ENCODE measurements at places on chromosomes 2 and 18.
A peak's percentile ranks its signal among the peaks of the same experiment; 100 is the strongest.

DNA sequence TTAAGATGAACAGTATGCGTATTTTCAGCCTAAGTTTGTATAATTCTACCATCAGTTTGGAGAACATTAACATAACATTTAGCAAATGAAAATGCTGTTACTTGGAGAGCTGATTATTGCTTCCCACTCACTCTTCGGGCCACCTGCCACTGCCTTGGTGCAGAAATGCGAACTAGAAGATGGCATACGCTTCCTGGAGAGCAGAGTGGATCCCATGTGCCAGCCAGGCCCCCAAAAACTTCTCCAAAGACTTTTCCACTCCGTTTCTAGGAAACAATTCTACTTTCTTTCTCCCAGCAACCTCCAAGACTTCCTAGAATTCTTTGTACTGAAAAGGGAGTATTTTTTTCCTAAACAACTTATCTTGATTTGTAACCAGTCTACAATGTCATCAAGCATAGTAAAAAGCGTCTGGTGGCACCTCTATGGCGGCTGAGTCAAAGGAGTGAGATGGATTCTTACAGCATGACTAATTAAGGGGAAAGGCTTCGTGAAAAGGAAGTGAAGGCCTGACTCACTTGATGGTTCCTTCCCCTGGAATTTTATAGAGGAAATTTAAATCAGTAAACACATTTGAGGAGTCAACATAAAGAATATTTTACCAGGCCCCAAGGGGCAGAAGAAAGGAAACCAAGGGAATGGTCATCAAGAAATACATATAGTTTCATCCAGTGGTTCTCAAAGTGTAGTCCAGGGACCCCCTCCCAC is 36.6 kb downstream of the FEZ2 start:
- peak; percentile 88 for DNase-seq

- no peak for DNase-seq
Measured at GRCh38 chr2:45844796-45845457, 193.5 kb downstream of the PRKCE start.

DNA sequence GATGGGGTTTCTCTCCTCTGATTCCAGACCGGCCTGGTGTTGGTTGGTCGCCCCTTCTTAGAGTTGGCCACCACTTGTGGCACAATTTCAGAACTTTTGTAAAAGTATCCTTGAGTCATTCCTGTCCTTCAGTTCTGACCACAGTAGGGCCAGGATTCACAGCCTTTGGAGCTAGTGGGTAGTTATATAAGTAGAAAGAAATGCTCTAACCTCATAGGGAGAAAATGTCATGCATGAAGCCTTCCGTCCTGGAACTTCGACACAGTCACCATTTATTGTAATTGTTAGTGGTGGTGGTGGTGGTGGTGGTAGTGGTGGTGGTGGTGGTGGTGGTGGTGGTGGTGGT is 65.4 kb downstream of the EPAS1 start:
- no peak for DNase-seq

DNA sequence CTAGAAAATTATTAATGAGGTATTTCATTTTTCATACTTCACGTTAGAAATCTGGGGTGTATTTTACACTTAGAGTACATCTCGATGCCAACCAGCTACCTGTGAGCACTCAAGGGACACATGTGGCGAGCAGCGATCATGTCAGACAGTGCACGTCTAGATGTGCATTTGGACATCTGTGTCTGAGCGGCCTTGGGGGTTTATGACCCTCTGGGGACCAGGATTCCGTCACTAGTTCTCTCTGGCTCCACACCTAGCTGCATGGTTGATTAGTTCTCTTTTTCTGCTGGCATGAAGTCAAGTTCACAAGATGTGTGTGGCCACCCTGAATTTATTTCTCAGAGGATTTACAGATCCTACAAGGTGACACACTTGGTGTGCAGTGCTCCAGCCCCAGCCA is 192.2 kb downstream of the TSN start:
- DNase-seq = no peak

GRCh38 chr2:11397513-11397912 is 53.1 kb upstream of the ROCK2 start:
- no peak for DNase-seq

DNA sequence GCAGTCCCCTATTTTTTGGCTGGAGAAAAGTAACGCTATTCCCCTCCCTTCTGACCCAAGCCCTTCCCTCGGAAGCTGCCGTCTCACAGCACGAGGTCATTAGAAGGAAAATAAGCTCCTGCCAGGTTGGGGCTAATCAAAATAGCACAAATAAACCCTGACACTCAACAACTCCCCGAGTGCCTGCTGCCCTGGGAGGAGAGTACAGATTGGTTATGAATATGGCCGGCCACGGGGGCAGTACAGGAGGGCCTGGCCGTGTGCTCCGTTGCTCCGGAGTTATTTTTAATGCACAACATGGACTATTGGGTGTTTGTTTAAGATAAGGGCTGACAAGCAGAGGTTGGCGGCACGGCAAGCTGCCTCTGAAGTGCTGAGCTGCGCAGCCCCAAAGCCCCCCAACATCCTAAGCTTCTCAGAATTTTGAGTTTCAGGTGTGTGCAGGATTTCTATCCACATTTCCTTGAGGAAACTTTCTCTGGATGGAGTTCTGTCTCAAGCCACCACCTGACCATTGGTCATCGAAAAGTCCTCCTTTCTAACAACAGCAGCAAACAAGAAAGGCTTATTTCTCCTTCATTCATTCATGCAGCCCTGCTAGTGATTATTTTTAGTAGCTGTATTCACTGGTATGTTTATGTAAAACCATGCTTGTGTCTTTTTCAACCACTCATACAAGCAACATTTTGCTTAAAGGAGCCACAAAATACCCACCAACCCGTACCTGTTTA is 58.7 kb downstream of the PAX3 start:
- DNase-seq = no peak

- peak; percentile 55 for DNase-seq
Measured at GRCh38 chr2:149068996-149069888, 30.7 kb downstream of the LYPD6B start.

DNA sequence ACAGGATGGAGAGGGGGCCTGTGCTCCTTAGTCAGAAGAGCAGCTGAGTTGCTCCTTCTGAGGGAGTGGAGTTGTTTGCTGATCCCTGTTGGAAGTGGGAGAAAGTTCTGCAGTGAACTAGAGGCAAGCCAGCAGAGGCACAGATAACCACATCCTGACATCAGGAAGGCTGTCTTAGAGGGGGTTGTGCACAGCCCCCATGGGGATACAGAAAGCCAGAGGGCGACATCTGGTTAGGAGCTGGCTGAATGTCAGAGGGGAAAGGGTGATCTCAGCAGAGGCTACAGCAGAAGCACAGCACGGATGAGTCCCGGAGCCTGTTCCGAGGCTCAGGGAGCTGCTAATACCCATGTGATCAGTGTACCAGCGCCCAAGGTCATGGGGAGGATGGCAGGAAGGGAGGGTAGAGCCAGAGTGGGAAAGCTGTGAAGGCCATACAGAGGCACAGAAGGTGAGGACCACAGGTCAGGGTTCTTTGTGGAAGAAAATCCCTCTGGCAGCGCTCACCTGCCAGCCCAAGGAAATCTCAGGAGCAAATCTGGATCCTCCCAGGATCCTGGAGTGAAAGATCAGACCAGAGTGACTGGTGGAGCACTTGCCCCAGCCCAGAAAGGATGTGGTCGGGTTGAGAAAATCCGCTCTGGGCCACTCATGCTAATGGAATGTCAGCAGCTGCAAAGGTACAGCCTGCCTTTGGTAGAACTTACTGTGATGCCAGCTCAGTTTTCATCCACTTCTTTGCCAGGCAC is 111.8 kb downstream of the STPG4 start:
- peak; percentile 81 for DNase-seq

DNA sequence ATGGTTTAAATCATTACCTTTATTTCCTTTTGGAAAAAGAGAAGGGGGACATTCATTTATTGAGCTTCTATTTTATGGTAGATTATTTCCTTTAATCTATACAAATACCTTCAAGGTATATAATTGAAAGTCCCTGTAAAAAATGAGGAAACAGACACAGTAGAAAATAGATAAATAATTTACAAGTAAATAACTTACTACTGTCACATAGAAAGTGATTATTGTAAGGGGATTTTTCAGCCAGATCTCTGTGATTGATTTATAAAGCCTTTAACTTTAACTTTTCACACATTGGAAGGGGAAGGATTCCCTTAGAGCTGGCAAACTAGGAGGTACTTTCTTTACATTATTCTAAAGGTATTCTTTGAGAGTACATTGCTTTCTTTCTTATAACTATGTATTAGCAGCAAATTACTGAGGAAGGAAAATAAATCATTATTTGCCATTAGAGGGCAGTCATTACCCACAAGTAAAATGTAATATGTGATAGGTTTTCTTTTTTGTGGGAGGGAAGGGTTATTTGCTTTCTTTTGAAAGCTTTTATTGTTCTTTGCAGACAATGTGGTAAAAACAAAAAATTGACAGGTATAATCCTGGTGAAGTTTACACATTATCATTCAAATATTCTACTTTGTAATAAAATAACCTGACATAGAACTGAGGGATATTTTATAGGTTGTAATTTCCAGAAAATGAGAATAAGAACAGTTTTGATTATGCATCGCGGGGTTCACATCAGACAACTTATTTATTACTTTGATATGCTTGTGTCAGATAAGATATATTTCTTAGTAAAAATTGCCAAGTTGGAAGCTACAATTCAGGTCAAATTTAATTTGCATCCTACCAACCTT is 24.8 kb upstream of the RPE start:
- peak; percentile 11 for DNase-seq

- no peak for DNase-seq
Measured at GRCh38 chr2:170423919-170424318, 246.0 kb downstream of the MYO3B start.

- no peak for DNase-seq
Measured at GRCh38 chr2:127407091-127407490, 11.1 kb upstream of the PROC start.

DNA sequence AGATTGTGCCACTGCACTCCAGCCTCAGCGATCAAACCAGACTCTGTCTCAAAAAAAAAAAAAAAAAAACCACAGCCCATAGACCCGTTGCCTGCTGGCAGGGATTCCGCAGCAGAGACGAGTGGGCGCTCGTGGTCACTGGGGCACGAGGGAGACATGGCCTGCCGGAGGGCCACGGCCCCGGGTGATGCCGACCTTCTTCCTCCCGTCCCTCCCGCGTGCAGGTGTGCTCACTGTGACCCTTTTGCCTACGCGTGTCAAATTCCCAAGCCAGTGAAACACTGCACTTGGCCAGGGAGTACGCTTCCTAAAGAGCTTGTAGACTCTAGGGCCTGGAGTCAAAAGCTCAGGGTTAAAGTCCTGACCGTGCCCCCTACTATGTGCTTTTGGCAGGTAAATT is 397.6 kb upstream of the MYT1L start:
- DNase-seq = no peak

GRCh38 chr2:85066874-85067351 is 66.3 kb upstream of the TCF7L1 start:
- peak; percentile 56 for DNase-seq

DNA sequence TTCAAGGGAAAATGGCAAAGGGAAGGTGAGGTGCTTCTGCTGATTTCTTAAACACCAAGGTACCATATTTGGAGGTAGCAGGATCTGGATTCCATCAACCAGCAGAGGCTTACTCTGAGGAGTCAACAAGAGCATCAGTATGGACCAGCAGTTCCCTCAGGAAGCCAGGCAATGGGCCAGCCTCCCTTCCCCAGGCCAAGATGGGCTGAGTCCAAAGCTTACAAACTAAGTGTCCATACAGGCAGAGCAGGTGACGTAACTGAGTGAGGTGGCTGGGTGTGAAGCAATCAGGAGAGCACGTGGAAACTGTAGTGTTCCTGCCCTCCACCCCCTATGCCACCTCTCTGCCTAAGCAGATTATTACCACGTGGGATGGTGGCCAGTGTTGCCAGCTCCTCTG is 134.2 kb upstream of the HNRNPA3 start:
- DNase-seq = no peak

- no peak for DNase-seq
Measured at GRCh38 chr2:8658064-8658862, 23.6 kb upstream of the ID2 start.

GRCh38 chr2:3172265-3172935 is 205.2 kb downstream of the EIPR1 start:
- no peak for DNase-seq

GRCh38 chr2:67702937-67703336 is 305.8 kb downstream of the ETAA1 start:
- DNase-seq = no peak

DNA sequence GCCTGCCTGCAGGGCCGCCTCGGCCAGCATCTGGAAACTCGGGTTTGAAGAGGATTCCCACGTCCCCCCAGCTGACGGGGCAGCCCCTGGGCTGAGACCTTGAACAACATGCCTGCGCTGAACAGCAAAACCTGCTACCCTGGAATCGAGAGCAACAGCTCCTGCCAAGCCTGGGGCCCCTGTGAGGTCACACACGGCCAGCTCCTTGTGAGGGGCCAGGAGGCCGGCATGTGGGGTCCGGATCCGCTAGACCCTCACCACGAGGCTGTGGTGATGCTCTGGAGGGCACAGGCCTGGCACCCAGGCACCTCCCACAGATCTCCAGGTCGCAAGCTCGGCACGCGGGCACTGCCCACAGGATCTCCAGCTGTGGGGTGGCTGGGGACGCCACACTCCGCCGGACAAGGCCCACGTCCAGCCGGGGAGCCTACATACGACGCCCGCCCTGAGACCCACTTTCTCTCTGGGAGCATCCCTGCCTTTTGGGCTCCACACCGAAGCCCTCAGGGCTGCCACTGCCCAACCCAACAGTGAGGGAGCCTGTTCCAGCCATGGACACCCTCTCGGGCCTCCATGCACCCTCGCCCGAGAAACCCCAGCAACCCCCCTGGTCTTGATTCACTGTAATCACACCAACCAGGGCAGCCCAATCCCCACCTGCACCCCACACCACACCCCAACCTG is 34.1 kb downstream of the SLC66A2 start:
- DNase-seq = no peak

- DNase-seq = no peak
Measured at GRCh38 chr2:120448961-120449810, 103.2 kb downstream of the INHBB start.

GRCh38 chr2:237256887-237257286 is 157.1 kb downstream of the COL6A3 start:
- no peak for DNase-seq

DNA sequence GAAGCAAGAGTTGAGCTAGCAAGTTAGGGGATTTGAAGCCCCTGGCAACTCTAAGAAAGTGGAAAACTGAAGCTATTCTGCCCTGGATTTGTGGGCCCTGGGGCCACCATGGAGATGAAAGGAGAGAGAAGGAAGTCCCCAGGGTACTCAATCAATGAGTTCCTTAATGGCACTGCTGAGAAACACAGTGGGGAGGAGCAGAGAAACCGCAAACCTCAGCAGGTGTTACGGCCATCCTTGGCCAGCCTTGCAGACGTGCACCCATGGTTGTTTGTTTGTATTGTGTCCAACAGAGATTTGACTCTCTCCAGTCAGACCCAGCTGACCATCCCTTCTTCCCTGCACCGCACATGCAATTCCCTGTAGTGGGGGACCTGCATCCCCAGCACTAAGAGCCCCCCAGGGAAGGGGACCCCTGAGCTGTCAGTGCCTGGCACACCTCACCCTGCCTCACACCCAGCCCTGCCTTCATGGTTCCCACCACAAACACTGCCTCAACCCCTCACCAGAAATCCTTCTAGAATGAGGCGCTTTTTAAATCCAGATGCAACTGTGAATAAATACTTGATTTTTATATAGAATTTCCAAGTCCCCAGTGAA is 255.3 kb downstream of the SH3BP4 start:
- no peak for DNase-seq

GRCh38 chr2:235002198-235003095 is 50.6 kb downstream of the SH3BP4 start:
- no peak for DNase-seq

- no peak for DNase-seq
Measured at GRCh38 chr2:235658351-235659174, 164.7 kb downstream of the AGAP1 start.

GRCh38 chr18:73201940-73202339 is 334.2 kb upstream of the NETO1 start:
- no peak for DNase-seq

Data from fibroblast of skin of left quadriceps (primary cell).